Naive thymus-derived CD8-positive, alpha-beta T cell (primary cell): ENCODE measurements at places on chromosomes 12 and 14.

GRCh38 chr12:116429826-116430360, 129.3 kb upstream of the MAP1LC3B2 start:
- no peak for DNase-seq

DNA sequence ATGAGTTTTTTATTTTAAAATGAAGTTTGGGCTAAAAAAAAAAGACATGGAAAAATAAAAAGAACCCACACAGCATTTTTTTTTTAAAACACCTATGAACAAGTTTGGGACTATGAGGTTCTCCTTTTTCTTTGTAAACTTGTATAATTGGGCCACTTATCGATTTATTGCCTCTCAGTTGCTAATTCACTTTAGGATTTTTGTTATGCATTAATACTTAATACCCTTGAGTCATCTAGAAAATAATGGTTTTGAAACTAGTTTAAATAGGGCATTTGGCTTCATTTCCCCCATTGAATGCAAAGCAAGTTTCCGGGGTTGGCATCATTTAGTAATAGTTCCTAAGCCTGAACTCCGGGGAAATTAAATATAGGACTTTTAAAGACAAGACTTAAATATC, 312.8 kb upstream of the RGS6 start:
- no peak for DNase-seq

DNA sequence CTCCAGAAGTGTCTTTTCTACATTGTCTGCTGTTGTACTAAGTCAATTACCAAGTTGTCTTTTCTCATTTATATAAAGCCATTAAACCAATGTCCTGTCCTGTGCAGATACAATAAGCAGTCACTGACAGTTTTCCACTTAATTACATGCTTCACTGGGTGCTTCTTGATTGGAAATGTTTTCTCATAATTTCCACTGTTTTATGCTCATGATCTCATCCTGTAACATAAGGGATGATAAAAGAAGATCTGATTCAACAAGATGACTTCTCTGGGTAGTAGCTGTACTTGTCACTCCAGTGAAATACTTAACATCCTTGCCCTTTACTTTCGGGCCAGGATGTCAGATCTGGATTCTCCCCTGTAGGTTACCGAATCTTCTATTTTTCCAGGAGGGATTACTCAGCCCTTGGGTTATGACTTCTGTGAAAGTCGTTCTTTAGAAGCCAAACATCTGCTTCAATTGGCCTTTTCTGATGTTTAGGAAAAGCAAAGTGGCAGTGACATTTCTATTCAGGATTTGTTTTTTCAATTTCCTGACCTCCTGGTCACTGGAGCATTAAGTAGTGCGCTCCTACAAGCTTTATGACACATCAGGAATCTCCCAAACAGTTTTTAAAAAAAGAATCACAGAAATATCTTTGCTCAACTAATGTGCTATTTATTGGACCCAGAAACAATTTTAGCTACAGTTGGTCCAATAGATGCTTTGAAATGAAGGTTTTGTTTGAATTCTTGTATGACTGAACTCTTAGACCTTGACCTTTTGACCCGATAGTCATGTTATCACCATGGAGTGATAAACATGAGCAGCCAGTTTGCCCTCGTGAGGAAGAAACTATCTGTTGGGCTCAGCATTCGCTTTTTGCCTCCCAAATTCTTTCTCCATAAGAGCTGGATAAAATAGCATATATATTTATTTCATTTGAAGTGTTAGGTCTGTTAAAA, 234.5 kb upstream of the SSTR1 start:
- no peak for DNase-seq

DNA sequence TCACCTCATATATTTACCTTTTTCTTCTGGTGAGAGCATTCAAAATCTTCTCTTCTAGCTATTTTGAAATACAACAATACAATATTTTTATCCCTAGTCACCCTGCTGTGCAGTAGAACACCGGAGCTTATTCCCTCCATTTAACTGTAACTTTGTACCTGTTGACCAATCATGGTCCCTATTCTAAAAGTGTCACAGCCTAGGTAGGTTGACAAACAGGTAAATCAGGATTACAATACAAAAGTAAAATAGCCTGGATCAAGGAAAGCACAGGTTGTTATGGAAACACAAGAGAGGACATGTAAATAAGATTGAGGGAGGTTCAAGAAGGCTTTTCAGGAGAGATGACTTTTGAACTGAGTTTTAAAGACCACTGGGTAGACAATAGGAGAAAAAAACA, 670.9 kb downstream of the DIO2 start:
- no peak for DNase-seq

DNA sequence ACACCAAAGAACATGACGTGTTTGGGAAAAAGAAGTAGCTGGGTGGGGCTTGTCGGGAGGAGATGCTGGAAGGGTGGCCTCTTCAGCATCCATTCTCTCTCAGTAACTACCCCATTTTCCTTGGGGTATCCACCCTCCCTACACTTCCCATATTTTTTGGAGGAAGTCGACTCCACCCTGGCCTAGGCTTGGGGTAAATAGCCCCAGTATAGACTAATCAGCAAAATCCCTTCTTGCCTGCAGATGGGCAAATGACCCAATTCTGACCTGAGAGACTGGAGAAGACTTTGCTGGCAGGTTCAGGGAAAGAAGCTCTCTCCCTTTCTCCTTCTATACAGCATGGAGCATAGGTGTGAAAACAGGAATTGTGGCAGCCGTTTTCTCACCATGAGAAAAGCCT, 28.5 kb upstream of the JDP2 start:
- DNase-seq, result no peak

DNA sequence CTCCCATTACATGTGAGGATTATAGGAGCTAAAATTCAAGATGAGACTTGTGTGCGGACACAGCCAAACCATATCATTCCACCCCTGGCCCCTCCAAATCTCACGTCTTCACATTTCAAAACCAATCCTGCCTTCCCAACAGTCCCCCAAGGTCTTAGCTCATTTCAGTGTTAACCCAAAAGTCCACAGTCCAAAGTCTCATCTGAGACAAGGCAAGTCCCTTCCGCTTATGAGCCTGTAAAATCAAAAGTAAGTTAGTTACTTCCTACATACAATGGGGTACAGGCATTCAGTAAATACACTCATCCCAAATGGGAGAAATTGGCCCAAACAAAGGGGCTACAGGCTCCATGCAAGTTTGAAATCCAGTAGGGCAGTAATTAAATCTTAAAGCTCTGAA, 76.1 kb downstream of the CRADD start:
- no peak for DNase-seq

DNA sequence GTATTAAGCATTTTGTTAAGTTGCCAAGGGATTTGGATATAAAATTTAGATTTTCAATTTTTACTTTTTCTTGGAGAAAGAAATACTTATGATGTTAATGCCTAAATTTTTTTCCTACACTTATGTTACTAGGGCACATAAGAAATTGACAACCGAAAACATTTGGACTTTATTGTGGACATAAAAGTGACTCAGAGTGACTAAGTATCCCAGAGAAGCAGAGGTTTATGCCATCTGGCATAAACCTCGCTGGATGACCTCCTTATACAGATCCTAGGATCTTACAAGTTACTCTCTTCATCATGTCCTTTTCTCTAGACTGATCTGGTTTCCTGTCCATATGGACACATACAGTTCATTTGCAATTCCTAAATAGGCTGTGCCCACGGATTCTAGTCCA, 89.8 kb downstream of the RERG start:
- DNase-seq, result no peak

DNA sequence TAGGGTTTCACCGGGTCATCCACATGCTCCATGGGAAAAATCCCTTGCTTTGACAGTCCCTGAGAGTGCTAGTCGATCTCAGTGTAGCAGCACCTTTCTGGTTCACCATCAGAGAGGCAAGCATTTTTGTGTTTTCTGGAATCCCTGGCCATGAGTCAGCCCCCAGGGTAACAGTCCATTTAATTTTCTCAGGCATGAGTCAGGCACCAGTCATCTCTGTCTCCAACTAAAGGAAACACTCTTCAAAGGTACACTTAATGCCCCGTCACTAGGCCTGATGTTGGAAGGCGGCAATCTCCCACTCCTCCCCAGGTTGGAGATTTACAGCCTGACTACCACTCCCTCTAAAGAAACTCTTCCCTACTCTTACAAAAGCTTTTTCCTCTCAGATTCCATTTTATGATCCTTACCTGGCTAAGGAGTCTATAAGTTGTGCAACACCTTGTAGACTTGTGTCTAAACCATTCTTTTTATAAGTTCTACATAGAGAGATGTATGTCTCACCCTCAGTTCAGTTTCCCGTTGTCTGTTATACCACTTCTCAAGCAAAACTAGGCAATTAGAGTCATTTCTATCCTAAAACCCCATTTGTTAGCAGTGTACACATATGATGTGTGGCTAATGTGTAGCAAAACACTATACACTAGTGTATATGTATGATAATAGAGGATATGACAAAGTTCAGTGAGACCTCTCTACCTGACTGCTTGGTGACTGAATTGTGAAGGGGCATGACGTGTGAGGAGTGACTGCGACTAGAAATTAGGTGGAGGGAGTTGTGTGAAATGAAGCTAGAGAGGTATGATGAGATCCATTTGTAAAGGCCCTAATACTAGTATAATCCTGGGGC, 24.6 kb downstream of the TMEM19 start:
- no peak for DNase-seq

DNA sequence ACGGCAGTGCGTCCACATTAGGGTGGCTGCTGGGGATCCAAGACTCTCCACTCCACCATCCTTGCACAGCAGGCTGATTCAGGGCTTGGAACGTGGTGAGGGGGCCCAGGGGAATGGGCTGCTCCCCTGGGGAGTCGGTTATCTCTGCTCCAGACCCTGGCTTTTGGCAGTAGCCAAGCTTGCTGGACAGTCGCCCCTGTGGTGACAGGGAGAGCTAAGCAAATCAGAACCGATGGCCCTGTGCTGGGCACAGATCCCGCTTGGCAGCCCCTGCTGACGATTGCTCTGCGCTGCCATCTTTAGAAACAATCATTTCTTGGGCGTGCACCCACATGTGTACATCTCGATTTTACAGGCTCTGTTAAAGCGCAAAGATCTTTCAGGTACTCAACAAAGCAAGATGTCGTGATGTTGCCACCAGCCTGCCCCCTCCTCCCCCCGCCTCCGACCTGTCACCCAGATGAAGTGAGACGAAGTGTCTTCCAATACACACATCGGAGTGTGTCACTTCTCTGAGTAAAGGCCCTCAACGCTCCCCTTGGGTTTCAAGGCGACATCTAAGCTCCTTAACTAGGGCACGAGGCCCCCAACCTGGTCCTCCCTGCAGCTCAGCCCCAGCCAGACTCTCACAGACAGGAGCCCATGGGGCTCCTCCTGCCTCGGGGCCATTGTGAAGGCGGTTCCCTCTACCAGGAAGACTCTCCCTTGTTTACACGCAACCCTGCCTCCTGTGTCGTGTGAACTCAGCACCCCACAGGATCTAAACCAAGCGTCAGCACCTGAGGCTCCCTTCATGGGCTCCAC, 55.6 kb downstream of the PITPNM2 start:
- no peak for DNase-seq

DNA sequence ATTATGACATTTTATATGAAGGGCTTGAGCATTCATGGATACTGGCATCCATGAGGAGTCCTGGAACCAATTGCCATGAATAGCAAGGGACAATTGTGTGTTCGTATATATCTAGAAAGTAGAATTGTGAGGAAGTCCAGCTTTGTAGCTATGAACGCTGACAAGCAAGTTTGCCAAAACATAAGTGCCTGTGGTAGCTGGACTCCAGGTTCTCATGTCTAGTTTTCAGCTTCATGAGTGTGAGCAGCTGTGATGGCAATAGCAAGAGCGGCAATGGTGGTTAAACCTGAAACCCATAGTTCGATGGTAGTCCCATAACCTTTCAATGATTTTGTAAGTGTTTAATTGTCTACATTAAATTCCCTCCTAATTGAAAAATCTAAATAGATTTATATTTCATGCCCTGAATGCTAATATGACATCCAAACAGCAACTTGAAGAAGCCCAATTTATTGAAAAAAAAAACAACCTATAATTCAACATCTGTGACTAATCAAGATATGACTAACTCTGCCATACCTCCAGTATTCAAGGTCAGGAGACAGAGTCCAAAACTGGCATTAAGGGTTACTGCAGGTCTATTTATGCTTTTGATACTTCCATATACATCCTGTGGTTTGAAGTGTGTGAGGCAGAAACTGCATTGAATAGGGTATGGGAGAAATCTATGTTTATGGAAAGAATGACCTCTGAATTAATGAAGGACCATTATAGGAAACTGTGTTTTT, 50.3 kb upstream of the PCED1B start:
- no peak for DNase-seq

- DNase-seq, result no peak
Measured at GRCh38 chr12:29782285-29782870, 1.4 kb downstream of the TMTC1 start.

- no peak for DNase-seq
Measured at GRCh38 chr12:77722536-77722935, 108.2 kb upstream of the NAV3 start.

- DNase-seq, result no peak
Measured at GRCh38 chr14:66482873-66483272, 3.3 kb upstream of the CCDC196 start.

DNA sequence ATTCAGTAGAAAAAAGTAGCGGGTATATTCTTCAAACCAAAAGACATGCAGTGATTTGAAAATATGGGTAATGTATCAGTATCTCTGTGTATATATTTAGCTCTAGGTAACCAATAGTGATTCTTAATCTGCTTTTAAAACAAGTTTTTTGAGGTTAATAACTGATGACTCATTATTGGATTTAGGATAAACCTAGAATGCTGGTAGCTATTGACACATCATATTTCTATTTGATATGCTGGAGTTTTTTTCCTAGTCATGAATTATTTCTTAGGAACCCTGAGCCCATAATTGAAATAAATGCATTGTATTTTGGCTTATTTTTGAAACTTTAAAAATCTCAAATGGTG, 15.5 kb downstream of the ARF6 start:
- no peak for DNase-seq

DNA sequence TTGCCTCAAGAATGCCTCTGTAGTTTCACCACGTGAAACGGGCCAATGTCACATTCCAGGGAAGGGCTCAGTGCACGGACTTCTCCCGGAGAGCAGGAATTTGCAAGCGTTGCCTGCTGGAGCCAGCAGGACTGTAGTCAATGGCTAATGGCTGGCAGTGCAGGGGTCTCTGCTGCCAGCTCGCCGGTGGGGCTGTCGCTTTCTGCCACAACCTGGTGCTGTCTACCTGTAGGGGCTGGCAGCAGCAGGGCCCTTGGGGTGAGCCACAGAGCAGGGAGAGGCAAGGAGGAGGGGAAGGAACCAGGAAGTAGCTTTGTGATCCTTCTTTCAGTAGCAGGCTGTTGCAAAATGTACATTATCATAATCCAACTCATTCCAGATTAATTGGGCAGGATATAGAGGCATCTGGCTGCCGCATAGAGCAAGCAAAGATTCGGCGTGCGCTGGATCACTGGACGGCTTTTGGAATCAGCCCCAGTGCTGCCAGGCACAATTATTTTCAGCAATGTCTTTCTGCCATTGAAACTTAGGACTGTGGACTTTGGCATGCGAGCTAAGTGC, 114.1 kb downstream of the PAPOLA start:
- no peak for DNase-seq

DNA sequence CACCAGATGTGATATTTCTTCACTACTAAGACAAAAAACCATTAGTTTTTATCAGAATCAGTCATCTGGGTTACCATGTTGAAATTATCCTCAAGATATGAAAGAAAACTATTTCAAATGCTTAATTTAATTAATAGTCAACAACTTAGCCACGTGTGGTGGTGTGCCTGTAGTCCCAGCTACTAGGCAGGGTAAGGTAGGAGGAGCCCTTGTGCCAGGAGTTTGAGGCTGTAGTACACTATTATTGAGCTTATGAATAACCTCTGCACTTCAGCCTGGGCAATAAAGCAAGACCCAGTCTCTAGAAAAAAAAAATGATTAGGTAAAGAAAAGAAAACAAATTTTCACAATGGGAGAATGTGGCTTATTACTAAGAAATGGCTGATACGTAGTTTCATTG, 33.4 kb downstream of the MRPL42 start:
- no peak for DNase-seq
